ENCODE measurements at places on chromosomes 5 and 9. TPM values are rescaled to one million over a fixed set of nuclear protein-coding genes. Genes with fewer than 3 reads are reported as not detected.

Gene DMRT3
- total RNA-seq = not detected

Gene ACOT12
- total RNA-seq = not detected

Gene CD72
- total RNA-seq = not detected

Gene F2RL1
- total RNA-seq = 281 TPM

Gene PDGFRB
- total RNA-seq = 0.10 TPM

Gene RLN2
- total RNA-seq = 0.24 TPM

Gene GABRA6
- total RNA-seq = not detected

Gene CNTLN
- total RNA-seq = 7.0 TPM

Gene DIRAS2
- total RNA-seq = 0.02 TPM

Gene CCDC192
- not detected for total RNA-seq

Gene OR1J2
- not detected for total RNA-seq

Gene HK3
- not detected for total RNA-seq

Gene OTULINL
- 6.5 TPM for total RNA-seq

Gene SH2D3C
- total RNA-seq = not detected

Gene CAMLG
- 31.1 TPM for total RNA-seq

Gene ADCY2
- not detected for total RNA-seq

Gene SPATA31E1
- total RNA-seq = not detected

Gene KCNN2
- 0.16 TPM for total RNA-seq

Gene TXNDC8
- not detected for total RNA-seq

Gene OR1Q1
- total RNA-seq = not detected

Gene TAF11L5
- not detected for total RNA-seq

Gene PCA3
- not detected for total RNA-seq

Gene PTPN3
- total RNA-seq = 14.7 TPM

Gene INSL6
- total RNA-seq = not detected

Gene RPL12
- total RNA-seq = 2,677 TPM

Gene RHOBTB3
- 10.4 TPM for total RNA-seq

Gene TAS2R1
- not detected for total RNA-seq

Gene LOX
- total RNA-seq = 2.0 TPM

Gene CA9
- 7.3 TPM for total RNA-seq

Gene FAM221B
- not detected for total RNA-seq

Gene TAF11L8
- not detected for total RNA-seq

Gene OTP
- total RNA-seq = 0.19 TPM

Gene NKD2
- total RNA-seq = 11.8 TPM

Gene DRD1
- 0.51 TPM for total RNA-seq

Gene SUB1
- 220 TPM for total RNA-seq

Gene SPATA31D4
- not detected for total RNA-seq

Gene SWI5
- total RNA-seq = 46.0 TPM

Gene GAPT
- total RNA-seq = not detected

Gene PIP5KL1
- 1.1 TPM for total RNA-seq

Gene SLC36A3
- not detected for total RNA-seq
